ENCODE measurements at places on chromosomes 3 and 15.
A peak's percentile ranks its signal among the peaks of the same experiment; 100 is the strongest.

DNA sequence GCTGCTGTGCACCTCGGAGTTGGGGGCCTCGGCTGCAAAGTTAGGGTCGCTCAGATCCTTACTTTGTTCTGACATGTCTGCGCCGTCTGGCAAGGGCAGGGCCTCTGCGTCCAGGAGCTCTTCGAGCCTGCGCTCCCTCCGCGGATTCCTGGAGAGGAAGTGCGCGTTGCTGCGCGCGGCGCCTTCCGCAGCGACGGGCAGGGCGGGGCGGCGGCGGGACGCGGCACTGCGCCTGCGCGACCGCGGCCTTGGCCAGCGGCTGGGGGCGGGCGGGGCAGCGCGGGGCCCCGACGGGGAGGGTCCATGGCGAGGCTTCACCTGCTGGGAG is at the start of gene NDN:
Gene NDN (minus strand): TSS at position 163 of the 328 bp plus-strand sequence. CDS start 88 bp downstream, at position 75.
- DNase-seq, result peak; percentile 73

DNA sequence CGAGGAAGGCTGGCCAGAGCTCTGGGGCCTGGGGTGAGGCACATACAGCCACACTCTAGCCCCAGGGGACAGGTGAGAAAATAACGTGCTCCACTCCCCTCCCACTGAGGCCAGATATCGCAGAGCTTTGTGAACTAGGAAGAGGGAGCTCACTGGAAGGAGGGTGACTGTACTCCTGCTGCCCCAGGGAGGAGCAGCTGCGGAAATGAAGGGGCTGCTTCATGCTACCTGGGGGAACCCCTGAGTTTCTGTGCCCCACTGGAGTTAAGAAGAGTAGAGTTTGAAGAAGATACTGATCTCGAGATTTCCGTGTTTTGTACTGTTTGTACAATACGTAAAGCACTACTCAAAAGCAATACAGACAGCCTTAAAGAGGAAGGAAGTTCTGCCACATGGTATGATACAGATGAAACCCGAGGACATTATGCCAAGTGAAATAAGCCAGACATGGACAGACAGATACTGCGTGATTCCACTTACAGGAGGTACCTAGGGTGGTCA is 44.6 kb downstream of the CMTM6 start:
- DNase-seq, result no peak

GRCh38 chr15:68409736-68410370 is 22.1 kb downstream of the ITGA11 start:
- DNase-seq, result no peak

DNA sequence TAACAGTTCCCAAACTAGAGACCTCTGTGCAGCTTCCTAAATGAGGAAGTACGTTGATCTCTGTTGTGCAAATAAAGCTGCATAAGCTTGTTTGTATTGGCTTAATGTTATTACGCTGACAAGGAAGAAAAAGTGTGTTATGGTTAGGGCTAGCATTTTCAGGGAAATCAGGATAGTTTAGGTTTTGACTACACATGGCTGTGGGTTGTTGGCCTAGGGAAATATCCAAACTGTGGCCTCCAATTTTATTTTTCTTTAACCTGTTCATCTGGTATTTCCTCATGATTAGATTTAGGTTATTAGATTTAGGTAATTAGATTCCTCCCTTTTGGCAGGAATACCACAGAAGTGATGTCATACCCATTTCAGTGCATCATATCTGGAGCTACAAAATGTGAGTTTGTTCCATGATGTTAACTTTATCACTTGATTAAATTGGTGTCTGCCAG is 8.7 kb upstream of the MCCC1 start:
- DNase-seq, result no peak

GRCh38 chr3:189365609-189366564 is 194.1 kb downstream of the TPRG1 start:
- DNase-seq, result no peak

- no peak for DNase-seq
Measured at GRCh38 chr3:134802428-134803050, 7.5 kb downstream of the EPHB1 start.

DNA sequence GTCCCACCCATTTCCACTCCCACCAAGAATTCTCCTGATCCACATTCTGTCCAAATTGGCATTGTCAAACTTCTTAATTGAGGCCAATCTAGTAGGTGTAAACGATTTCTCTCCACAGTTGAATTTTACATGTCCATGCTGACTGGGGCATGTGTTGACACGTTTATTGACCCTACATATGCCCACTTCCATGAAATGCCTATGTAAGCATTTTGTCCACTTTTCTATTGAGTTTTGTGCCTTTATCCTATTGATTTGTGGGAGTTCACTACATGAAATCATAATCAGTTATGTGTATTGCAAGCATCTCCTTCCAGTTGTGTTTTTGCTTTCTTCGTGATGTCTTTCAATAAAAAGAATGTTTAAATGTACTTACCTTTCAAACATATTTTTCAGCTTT is 141.7 kb upstream of the NSMCE3 start:
- DNase-seq, result no peak

GRCh38 chr15:92463826-92464225 is 70.1 kb downstream of the ST8SIA2 start:
- no peak for DNase-seq

DNA sequence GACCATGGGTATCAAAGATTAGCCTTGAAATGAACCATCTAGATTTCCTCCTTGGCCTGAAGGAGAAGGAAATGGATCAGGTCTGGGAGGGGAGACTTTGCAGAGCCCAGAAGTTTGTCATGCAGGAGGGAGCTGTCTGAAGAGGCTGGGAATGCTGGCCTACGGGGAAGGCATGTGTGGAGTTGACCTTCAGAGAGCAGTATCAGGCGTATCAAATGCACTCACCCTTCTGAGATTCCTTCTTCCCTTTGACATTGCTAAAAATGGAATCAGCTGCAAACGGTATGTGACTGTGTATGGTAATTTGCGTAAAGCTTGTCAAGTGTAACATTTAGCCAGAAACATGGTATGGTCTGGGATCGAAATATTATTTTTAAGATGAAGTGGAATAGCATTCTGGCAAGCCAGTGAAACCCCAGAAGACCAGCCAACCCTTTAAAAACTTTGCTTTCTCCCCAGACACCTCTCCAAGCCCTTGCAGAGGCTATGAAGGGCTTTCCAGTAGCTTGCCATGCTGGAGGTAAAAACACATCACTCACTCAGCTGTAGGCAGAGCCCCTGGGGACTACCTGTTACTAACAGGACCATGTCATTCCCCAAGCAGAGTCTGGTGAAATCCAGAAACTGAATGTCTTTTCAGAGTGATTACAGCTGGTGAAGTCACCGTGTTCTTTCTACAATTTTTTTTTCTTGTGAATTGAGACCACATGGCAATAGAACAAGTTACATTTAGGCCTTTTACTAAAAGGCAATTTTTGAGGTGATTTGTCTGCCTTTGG is 174.7 kb upstream of the SLC24A5 start:
- DNase-seq, result no peak

GRCh38 chr3:49172551-49173041 is 1.2 kb downstream of the KLHDC8B start:
- DNase-seq, result no peak

- no peak for DNase-seq
Measured at GRCh38 chr3:33914731-33915379, 116.4 kb downstream of the PDCD6IP start.

GRCh38 chr3:178392511-178392926 is 143.7 kb upstream of the KCNMB2 start:
- DNase-seq, result no peak

DNA sequence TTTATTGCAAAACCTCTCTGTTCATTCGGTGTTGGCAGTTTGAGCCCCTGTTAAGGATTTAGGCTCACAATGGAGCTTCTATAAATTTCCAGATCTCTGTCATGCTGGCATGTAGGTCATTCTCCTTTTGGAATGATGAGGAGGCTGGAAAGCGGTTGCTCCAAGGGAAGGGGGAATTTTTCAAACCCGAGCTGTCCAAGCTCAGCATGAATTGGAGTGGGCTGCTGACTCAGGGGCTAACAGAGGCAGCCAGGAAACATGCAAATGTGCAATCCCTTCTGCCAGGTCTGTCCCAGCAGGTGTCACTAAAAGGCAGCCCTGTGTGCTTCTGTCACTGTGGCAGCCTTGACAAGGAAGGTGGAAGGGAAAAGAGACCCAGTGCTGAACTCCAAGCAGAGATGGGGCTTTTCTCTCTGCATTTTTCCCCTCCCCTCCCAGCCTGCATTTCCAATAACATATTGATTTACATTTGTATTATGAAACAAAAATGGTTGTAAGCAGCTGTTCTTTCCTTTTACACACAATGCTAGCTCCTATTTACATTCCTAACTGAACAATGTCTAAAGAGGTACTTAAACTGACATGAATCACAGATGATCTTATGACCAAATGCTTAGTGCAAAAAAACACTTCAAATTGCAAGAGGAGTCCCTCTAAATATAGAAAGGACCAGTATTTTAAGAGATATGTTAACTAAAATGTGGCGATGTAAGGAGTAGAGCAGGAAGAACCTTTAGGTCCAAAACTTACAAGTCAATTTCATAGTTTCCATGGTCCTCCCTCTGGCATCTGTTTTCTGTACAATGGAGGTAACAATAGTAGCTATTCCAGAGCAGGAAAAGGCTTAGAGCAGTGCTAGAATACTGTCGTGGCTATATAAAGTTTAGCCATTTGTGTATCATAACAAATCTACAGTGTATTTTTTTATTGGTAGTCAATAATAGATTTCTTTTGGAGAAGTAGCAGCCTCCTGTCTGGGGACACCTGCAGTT is 84.5 kb upstream of the ATP10A start:
- peak; percentile 13 for DNase-seq
